Stimulated activated CD4-positive, alpha-beta T cell treated with anti-CD3 and anti-CD28 coated beads, TNF-alpha, amount 100 ng/mL, for 24 hours (primary cell): ENCODE measurements at places on chromosomes 16 and 17.

DNA sequence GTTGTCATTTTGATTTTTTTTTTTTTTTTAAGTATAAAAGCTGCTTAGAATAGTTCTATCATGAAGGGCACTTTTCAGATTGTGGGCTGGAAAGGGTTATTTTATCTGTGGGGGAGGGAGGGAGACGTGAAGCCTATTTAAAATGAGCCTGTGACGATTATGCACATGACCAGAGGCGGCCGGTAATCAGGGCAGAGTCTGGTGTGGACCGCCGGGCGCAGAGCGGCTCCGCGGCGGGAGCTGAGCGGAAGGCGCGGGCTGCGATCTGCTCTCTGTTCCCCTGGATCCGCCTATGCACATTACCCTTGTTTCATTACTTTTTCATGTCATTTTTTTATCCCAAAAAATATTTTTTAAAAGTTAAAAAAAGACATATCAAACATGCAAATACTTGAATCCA lies 23.5 kb downstream of the TMC6 start:
- no peak for DNase-seq

DNA sequence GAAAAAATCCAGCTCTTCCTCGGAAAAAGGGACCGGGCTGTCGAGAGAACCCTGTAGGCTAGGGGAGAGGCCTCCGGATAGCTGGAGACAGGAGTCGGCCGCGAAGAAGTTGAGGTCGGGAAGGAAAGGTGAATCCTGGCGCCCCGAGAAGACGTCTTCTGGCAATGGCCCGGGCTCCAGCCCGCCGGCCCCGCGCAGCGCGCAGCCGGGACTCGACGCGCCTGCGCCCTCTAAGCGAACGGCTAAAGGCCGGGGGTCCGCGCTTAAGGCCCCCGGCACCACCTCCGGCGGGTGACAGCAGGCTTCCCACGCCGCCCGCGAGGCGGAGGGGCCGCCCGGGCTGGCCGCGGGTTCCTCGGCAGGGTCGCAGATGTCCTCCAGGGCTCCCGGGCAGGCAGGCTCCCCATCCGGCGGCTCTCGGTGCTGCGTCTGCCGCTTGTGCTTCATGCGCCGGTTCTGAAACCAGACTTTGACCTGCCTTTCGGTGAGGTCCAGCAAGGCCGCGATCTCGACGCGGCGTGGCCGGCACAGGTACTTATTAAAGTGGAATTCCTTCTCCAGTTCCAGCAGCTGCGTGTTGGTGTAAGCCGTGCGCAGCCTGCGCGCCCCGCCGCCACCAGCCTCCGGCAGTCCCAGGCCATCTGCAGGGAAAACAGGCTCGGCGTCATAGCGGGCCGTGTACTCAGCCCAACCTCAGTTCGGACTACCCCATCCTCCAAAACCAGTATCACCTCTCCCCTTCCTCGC lies 1.6 kb downstream of the HOXB2 start:
- DNase-seq, result peak; percentile 20

- DNase-seq, result no peak
Observed at GRCh38 chr17:42629411-42630009, 20.0 kb downstream of the TUBG1 start.

- DNase-seq, result no peak
Observed at GRCh38 chr17:8018436-8018835, 16.0 kb downstream of the GUCY2D start.

DNA sequence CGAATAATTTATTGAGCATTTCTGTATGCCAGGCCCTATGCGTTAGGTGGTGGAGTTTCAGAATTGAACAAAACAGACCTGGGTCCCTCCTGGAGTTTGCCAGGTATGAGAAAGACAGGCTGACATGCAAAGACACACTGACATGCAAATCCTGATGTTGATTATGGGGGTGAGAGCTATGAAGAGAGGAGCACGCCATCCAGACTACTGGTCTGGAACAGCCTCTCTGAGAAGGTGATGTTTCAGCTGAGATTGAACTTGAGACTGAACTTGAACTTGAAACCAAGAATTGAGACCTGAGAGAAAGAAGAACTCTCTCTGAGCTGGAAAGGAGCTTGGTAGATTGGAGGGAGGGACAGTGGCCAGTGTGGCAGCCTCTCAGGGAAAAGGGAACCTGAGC lies 14.2 kb upstream of the CACNG4 start:
- no peak for DNase-seq

DNA sequence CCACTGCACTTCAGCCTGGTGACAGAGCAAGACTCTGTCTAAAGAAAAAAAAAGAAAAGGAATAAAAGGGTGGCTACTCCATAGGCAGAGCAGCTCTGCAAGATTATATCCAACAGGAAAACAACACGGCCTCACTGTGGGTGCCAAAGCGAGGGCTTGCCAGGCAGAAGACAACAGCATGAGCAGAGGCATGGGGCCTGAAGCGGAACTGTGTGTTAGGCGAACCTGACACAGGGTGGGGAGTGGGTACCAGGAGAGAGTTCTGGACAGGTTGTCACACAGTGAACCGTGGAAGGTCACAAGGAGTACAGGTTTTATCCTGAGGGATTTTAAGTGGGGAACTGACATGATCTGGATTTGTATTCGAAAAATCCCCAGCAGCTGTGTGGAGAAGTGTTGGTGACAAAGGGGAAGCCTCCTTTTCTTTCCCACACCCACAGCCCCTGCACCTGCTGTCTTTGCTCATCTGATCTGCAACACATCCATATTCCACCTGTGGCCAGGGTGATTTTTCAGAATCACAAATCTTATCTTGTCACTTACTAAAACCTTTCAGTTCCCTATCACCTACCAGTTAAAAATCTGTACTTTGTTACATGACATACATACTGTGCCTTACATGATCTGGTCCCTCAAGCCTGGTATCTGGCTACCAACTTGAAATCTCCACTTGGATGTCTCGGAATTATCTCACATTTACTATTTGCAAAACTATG lies 23.2 kb upstream of the ARHGAP17 start:
- DNase-seq, result no peak

DNA sequence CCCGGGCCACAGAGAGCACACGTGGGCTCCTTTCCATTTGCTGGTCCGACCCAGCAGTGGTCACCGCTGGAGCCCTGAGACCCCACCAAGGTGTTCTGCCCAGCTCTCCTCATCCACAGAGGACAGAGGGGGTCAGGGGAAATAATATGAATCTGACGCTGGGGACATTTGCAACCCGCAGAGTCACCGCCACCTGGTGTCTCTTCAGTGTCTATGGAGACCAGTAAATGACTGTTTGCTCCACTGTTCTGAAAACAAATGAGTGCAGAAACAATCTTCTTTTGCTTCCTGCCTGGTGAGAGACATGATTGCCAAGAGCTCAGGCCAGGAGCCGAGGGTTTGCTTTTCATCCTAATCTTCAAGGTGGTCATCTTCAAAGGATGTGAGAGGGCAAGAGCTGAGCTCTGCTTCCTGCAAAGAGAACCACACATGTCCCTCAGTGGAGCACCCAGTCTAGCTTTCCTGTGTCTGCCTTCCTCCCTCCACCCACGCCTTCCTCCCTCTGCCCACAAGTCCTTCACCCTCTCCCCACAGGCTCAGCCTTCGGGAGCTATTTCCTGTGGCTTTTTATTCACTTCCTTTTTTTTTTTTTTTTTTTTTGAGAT lies 14.7 kb upstream of the KLHDC4 start:
- DNase-seq, result peak; percentile 75

DNA sequence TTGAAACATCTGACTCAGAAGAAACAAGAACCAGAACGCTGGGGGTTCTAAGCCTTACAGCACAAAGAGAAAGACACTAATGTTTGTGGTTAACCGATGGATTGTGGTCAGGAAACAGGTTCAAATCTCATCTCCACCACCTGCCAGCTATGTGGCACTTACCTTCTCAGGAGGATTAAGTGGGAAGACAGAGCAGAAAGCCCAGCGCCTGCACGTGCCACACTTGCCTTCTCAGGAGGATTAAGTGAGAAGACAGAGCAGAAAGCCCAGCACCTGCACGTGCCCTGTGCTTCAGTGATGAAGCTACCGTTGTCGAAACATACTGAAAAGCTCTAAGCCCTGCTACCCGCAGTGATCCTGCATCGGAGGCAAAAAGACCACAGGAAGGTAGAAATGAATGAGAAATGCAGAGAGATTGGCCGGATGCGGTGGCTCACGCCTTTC lies 90.6 kb downstream of the NXN start:
- DNase-seq, result no peak

GRCh38 chr16:19183187-19183586 lies 15.1 kb downstream of the SYT17 start:
- DNase-seq, result no peak

- DNase-seq, result peak; percentile 30
Observed at GRCh38 chr17:16353317-16354174, at the start of gene CENPV. CENPV (minus strand) TSS chr17:16353469; CDS start chr17:16353436, 33 bp downstream.

GRCh38 chr16:10888320-10888937 lies 11.4 kb downstream of the CIITA start:
- no peak for DNase-seq

- DNase-seq, result peak; percentile 21
Observed at GRCh38 chr16:69930117-69930776, 20.9 kb upstream of the CLEC18A start.

GRCh38 chr16:58584831-58585505 lies 44.7 kb downstream of the CNOT1 start:
- DNase-seq, result no peak

DNA sequence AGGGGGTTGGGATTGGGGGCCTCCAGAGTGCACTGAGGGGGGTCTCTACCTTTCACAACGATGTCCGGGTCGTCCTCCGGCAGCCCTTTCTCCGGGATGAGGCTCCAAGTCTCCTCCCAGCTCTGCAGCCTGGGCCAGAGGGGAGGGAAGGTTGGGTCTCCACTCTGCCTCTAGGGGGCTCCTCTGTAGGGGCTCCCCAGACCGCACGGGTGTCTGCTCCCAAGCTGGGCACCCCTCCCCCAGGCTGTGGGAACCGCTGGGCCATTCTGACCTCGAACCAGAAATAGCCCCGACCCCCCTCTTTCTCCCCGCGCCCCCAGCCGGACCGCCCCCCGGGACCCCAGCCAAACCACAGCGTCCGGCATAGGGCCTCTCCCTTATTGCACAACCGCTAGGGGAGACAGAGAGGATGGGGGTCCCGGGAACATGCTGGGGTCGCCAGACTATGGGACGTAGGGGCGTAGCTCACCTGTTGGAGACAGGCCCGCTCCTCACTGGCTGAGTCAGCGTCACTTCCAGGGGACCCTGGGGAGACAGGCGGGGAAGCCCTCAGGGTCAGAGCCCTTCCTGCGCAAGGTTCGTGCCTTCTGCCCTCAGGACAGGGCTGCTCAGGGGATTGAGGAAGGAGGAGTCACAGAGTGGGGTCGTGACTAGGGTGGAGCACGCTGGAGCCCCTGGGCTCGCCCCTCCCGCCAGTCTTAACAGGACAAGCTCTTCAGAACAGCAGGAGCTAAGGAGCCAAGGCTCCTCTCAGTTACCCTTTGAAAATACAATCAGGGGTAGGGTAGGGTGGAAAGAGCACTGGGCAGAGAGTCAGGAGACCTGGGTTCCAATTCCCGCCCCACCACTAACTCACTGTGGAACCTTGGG lies 2.7 kb downstream of the PLEKHH3 start:
- DNase-seq, result no peak

- no peak for DNase-seq
Observed at GRCh38 chr17:73492125-73492820, 152.0 kb downstream of the SDK2 start.

GRCh38 chr16:4682616-4683254 lies 10.6 kb upstream of the NUDT16L1 start:
- DNase-seq, result no peak

- DNase-seq, result no peak
Observed at GRCh38 chr16:23597003-23597756, 1.1 kb upstream of the NDUFAB1 start.

DNA sequence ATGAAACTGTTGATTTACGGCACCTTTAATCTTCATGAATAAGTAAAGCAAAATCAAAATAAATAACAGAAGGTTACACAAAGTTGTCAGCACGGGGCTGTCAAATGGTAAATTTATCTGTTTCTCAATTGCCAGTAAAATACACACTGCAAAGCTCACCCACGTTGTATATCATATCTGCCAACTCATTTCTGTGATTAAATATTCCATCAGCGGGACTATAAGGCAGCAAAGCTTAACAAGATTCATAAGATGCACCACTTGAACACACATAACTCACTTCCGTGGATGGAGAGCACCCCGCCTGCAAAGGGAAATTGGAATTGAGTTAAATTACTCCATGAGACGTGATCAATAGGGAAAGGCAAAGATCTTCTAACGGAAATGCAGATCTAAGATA lies 280.0 kb downstream of the RBFOX1 start:
- DNase-seq, result no peak

DNA sequence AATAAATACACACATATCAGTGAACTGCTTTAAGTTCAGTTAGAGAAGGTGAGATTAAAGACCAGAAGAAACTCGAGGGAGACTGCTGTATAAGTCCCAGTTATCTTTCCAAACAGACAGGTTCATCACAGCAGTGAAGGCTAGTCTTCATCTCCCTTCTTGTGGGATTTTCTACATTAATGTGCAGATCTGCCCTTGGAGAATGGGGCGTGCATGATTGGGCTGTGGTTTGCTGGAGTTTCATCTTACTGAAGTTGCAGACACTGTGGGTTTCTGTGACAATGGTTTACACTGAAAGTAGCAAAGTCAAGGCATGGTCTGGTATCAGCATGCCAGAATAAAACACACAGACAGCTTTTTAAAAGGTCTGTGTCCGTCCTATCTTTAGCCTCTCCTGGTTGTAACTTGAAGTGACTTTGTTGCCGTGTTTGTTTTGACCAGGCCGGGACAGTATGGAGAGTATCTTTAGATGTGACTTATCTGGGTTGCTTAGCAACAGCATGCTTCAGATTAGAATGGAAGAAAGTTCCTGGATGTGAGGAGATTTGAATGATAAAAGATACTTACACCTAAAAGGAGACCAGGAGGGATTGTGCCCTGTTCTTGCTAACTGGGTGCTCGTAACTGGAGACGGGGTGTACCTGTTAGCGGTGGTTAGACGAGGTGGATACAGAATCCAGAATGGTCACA lies 16.1 kb downstream of the NAA60 start:
- DNase-seq, result no peak

- no peak for DNase-seq
Observed at GRCh38 chr16:78961464-78961863, 639.1 kb downstream of the MAF start.

- no peak for DNase-seq
Observed at GRCh38 chr16:29719063-29719462, 26.7 kb downstream of the C16orf54 start.
